HS-27A (cell line): ENCODE measurements at places on chromosomes 3 and 15.

- no peak for DNase-seq
These were observed 122.0 kb downstream of the SLC25A26 start for GRCh38 chr3:66342717-66343356.

- no peak for DNase-seq
These were observed 16.8 kb downstream of the CLDN16 start for GRCh38 chr3:190404715-190405114.

GRCh38 chr3:37031096-37031682 is 37.9 kb downstream of the MLH1 start:
- DNase-seq = no peak

- peak; percentile 31 for DNase-seq
These were observed 138.9 kb upstream of the SGO1 start for GRCh38 chr3:20324664-20325478.

- DNase-seq = no peak
These were observed 49.9 kb upstream of the KLF13 start for GRCh38 chr15:31276596-31277298.

GRCh38 chr15:34850121-34850520 is 54.8 kb upstream of the ACTC1 start:
- DNase-seq = no peak

GRCh38 chr3:155737844-155738460 is 6.9 kb downstream of the PLCH1 start:
- DNase-seq = no peak

DNA sequence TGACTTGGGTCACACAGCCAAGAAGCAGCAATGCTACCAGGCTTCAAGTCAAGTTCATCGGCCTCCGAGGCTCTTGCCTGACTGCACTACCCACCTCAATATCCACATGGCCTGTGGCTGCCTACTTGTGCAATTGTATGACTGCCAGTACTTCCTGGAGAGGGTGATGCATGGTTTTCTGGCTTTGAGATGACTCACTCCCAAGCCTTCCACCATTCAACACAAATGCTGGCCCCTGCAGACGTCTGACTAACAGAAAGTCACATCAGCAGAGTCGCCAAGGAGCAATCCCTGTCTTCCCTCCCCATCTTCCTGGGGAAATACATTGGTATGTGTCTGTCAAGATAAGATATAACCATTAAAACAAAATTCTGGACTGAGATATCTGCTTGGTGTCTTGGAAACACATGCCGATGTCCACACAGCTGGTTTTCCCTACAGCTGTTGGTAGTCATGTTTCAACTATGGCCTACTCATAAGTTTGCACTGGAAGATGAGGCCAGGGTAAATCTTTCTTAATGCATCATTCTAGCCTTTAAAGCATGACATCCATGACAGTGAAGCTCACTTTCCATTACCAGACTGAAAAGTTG is 79.6 kb upstream of the SPATA12 start:
- DNase-seq = peak; percentile 94

- DNase-seq = no peak
These were observed 133.5 kb downstream of the LRRK1 start for GRCh38 chr15:101052681-101053121.

DNA sequence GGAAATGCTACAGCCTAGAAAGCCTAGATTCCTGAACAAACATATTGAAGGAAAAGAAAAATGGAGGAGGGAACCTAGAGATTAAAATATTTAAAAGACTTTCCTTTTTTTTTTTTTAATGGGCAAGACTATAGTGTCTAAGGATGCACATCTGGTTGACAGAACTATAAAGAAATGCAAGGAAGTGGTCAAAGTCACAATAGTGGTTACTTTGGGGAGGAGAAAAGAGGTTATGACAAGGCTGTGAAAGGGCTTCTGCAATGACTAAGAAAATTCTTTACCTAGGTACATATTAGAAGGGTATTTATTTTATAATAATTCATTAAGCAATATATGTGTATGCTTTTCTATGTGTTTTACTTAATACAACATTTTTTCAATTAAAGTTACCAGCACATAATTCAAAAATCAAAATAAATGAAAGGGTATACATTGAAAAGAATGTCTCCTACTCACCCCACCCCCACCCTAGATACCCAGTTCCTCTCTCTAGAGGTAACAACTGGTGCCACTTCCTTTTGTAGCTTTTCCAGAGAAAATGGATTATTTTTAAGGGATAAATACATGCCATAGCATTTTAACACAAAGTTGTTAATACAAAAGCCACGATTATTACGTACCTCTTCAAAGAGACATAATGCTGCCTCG is 70.1 kb downstream of the HERC1 start:
- DNase-seq = no peak

- DNase-seq = no peak
These were observed 288.7 kb downstream of the SOX2 start for GRCh38 chr3:182000447-182000846.

DNA sequence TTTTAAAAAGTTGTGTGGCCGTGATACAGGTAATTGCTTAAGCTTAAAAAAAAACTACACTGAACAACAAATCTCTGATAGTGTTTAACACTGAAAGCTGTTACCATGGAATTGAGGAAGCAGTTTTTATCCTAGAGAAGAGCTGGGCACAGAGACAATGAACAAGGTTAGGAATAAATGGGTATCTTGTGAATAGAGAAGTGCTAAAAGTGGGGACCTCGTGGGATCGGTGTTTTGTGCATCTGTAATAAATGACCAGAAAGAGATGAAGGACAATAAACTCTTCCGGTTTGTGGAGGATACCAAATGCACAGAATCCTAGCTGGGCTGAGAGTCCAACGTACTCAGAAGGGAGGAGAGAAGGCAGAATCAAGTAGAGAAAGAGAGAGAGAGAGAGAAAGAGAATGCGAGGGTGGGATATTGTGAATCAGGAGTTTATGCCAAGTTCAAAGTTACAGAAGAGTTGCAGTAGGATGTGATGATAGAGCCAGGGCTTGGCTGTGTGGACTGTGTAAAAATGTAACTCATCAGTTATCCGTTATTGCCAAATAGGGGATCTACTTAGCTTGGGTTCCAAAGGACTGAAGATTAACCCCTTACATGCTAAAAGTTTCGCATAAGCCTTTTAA is 148.9 kb downstream of the IL20RB start:
- DNase-seq = no peak

GRCh38 chr3:159771865-159772611 is 216.6 kb upstream of the IL12A start:
- DNase-seq = no peak

- no peak for DNase-seq
These were observed 9.9 kb downstream of the IP6K2 start for GRCh38 chr3:48707157-48707556.

GRCh38 chr3:140832883-140833282 is 108.8 kb upstream of the SLC25A36 start:
- DNase-seq = no peak

DNA sequence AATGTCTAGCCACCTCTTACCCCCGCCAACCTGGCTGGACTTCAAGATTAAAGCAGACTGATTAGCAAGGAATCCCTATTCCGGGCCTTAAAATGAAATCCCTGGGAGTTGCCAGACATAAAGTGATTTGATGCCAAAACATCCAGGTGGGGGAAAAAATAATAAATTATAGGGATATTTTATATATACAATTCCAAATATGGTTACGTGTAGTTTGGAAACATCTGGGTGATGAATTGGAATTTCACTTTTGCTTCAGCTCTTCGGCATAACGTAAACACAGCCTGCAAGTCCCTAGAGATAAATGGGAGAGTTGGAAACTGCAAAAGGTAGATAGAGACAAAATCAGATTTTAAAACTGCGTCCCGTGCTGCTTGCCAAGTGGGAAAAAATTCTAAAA is 545.5 kb upstream of the MDFIC2 start:
- DNase-seq = no peak

DNA sequence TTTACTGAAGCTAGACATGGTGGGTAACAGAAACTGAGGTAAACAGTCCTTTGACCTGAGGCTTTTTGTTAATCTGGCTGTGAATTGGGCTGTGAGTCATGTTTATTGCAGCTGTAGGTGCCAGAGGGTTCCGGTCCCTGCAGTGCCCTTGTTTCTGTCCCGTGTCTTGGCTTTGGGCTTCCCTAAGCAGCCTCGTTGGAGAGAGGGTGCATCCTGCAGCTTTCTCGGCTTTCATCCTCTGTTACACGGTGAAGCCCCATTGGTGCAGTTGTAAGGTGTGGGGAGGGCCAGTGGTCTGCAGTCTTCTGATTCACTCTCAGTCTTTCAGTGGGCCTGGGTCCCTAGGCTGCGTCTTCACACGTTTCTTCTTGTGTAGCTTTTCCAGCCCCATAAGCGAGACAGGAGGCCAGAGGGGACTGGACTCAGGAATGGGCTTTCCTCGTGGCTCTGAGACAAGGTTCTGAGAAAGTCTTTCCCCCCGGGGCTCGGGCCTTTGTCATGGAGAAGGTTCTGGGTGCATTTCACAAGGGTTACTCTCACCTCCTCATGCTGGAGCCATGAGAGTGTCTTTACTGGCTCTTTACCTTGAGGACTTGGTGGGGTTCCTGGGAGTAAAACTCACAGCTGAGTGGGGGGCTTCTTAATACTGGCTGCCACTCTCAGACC is 33.1 kb downstream of the ASB7 start:
- DNase-seq = no peak

GRCh38 chr15:71462638-71463037 is 347.4 kb downstream of the THSD4 start:
- no peak for DNase-seq

DNA sequence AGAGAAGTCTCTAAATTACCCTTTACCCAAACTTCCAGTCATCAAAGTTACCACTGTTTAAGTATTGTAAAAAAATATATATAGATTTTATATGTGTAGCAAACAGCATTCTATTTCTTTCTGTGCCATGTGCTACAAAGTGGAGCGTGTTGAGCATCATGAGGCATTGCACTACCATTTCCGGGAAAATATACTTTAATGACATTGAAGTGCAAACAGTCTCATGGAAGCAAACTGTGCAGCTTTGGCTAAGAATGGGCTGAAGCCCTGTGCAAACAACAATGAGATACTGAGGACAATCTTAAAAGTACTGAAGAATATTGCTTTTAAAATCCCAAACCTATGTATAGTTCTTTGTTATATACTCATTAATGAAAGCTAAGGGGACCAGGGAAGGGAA is 6.5 kb upstream of the RPL22L1 start:
- DNase-seq = no peak

DNA sequence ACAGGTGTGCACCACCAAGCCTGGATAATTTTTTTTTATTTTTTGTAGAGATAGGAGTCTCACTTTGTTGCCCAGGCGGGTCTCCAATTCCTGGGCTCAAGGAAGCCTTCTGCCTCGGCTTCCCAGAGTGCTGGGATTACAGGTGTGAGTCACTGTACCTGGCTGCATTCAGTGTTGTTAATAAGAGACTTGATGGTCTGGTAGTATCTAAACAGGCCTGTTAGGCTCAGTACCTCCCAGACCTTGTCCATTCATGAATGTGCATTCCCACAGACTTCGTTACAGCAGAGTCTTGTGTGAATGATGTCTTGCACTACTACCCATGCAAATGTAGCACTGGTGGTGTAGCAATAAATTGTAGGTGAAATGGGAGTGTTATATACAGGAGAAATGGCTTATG is 17.7 kb downstream of the CMTM8 start:
- DNase-seq = no peak

GRCh38 chr3:157376603-157377300 is 59.9 kb upstream of the PTX3 start:
- DNase-seq = no peak

GRCh38 chr3:127211118-127212060 is 18.5 kb downstream of the PRR23E start:
- DNase-seq = no peak

DNA sequence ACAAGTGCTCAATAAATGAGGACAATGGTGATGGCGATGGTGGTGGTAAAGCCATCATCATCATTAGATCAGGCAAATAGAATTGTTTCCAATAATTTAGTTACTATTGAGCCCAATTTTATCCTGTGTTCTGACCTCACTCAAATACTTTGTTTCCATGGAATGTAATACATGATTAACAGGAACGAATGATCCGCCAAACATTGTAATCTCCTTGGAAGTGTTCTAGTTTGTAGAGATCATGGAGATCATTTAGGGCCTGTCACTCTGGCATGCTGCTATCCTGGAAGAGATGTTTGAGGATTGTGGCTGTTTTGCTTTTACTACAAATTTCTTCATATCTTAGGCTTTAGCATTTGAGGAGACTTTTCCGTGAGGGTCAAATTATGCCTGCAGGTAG is 2.8 kb downstream of the COL6A6 start:
- no peak for DNase-seq

DNA sequence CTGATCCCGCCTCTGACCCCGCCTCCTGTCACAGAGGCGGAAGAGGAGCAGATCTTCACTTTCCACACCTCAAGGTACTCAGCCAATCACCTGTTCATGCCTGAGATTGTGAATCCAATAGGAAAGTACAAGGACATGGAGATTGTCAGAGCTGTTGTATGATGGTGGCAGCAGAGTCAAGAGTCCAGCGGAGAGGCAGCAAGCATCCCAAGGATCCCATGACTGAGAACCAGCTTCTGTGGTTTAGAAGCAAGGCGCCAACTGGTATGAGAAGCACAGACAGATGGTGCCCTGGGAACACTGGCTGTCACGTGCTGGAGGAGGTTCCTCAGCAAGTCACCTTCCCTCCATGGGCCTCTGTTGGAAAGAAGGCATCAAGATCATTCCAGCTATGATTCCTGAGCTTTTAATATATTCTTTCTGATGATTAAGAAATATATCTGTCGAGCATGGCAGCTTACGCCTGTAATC is 93.9 kb downstream of the CPN2 start:
- DNase-seq = no peak

DNA sequence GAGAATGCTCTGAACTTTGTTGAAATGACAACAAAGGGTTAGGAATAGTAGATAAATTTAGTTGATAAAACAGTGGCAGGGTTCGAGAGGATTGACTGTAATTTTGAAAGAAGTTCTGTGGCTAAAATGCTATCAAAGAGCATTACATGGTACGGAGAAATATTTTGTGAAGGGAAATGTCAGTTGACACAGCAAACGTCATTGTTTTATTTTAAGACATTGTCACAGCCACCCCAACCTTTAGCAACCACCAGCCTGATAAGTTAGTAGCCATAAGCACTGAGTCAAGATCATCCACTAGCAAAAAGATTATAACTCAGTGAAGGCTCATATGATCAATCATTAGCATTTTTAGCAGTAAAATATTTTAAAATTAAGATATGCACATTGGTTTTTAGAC is 8.7 kb upstream of the ST3GAL6 start:
- DNase-seq = no peak

- no peak for DNase-seq
These were observed 202.8 kb upstream of the TBC1D5 start for GRCh38 chr3:17945018-17945798.

DNA sequence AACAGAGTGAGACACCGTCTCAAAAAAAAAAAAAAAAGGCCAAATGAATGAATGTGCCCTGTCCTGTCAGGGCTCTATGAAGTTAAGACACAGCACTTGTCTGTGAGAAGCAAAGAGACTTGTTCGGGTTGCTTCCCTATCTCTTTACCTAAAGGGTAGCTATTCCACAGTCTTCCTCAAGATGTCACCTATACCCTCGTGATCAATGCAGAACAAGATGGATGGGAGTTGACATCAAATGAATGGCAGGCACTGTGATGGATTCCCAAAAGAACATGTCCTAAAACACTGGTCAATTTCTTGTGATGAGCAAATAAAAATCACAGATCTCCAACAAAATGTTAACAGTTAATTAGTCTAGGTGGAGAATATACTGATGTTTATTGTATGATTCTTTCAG is 9.5 kb downstream of the TADA3 start:
- no peak for DNase-seq

GRCh38 chr15:83207660-83208366 is at the start of gene HDGFL3:
TSS of gene HDGFL3 (minus strand) at chr15:83207823. CDS start at chr15:83207414, 409 bp downstream.
- no peak for DNase-seq
